ENCODE measurements at places on chromosomes 1 and 21. TPM values are rescaled to one million over a fixed set of nuclear protein-coding genes. Genes with fewer than 3 reads are reported as not detected.

Gene ADAM30
- total RNA-seq = not detected

Gene NBPF10
- 5.8 TPM for total RNA-seq

Gene ASPM
- 49.0 TPM for total RNA-seq

Gene GTF2B
- total RNA-seq = 44.7 TPM

Gene SLC44A5
- total RNA-seq = not detected

Gene ATAD3C
- total RNA-seq = 0.56 TPM

Gene SLC1A7
- total RNA-seq = not detected

Gene GJA8
- total RNA-seq = not detected

Gene KRTAP15-1
- total RNA-seq = not detected

Gene WNT4
- not detected for total RNA-seq

Gene AMPD1
- total RNA-seq = not detected

Gene HEATR1
- 53.2 TPM for total RNA-seq

Gene SPATA46
- not detected for total RNA-seq

Gene GSTM5
- total RNA-seq = not detected

Gene ADAMTS4
- 2.4 TPM for total RNA-seq

Gene SELENON
- total RNA-seq = 8.2 TPM

Gene INKA2
- 2.5 TPM for total RNA-seq

Gene PRKAA2
- not detected for total RNA-seq

Gene SLC19A2
- 8.0 TPM for total RNA-seq

Gene LAD1
- total RNA-seq = not detected

Gene MTHFR
- 31.6 TPM for total RNA-seq

Gene TNNT2
- total RNA-seq = not detected

Gene AK2
- 232 TPM for total RNA-seq

Gene C1orf167
- not detected for total RNA-seq

Gene SELENBP1
- total RNA-seq = not detected

Gene CD58
- total RNA-seq = 57.4 TPM

Gene TTC39A
- not detected for total RNA-seq

Gene AGPAT3
- 124 TPM for total RNA-seq

Gene LINGO4
- total RNA-seq = 0.10 TPM

Gene FYB2
- total RNA-seq = not detected

Gene BNIPL
- total RNA-seq = 2.6 TPM

Gene RPTN
- not detected for total RNA-seq

Gene SGIP1
- not detected for total RNA-seq

Gene TESK2
- 2.8 TPM for total RNA-seq

Gene TSPEAR
- not detected for total RNA-seq

Gene FCGR1A
- not detected for total RNA-seq

Gene FOXO6
- total RNA-seq = not detected

Gene IL19
- total RNA-seq = not detected

Gene AXDND1
- total RNA-seq = not detected

Gene HRNR
- total RNA-seq = not detected

Gene DIO1
- total RNA-seq = not detected

Gene IQCC
- 2.5 TPM for total RNA-seq

Gene LCE1F
- total RNA-seq = not detected

Gene CD1B
- not detected for total RNA-seq

Gene PWP2
- 10.8 TPM for total RNA-seq

Gene HMGCS2
- total RNA-seq = not detected

Gene NR5A2
- 0.32 TPM for total RNA-seq

Gene GBP1
- 209 TPM for total RNA-seq

Gene SYNC
- not detected for total RNA-seq

Gene GOLPH3L
- 19.3 TPM for total RNA-seq

Gene SIM2
- total RNA-seq = 0.22 TPM

Gene OR10T2
- total RNA-seq = not detected

Gene VCAM1
- 0.22 TPM for total RNA-seq

Gene KCNA3
- total RNA-seq = 115 TPM

Gene DNAH14
- 0.49 TPM for total RNA-seq
